ENCODE measurements at places on chromosomes 4 and X.

DNA sequence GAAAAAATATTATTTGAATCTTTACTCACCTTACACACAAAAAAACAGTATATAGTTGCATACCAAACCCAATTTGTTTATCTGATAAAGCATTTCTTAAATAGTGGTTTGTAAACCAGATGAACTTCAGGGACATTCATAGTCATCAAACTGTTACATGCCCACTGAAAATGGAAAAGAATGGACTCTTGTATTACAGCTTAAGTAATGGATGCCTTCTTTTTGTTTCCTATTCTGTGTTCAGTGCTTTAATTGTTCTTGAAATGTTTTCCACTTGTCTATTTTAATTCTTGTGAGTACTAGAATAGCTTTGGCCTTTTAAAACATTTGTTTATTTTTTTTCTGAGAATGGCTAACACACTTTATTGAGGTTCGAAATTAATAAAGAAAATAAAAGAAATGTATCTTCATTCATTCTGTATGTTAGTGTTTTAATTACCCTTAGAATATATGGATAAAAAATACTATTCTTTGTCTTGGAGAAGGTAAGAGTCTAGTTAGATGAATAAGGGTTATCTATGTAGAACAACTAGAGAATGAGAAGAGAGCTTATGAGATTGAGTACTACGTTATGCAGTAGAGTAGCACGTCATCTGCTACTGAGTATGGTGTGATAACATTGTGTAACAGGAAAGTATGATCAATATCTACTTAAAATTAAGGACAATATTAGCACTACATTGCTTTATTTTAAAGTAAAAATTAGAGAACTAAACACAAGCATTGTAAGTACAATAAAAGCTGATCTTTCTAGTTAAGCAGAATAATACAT lies 9.9 kb downstream of the CPEB2 start:
- H3K4me3 ChIP-seq, result no peak overlapping the region
- no peak for DNase-seq
- peaks cover 23% of the 10 kb centered on the region for H3K4me1 ChIP-seq
- no peak overlapping the region for H3K27ac ChIP-seq

- H3K27me3 ChIP-seq, result no peaks in the 10 kb centered on the region
- DNase-seq, result no peak
- H3K4me3 ChIP-seq, result peak overlapping the region; percentile 92
- H3K4me1 ChIP-seq, result no peaks in the 10 kb centered on the region
Observed at GRCh38 chrX:103405009-103405333, 28.6 kb downstream of the BEX3 start.

DNA sequence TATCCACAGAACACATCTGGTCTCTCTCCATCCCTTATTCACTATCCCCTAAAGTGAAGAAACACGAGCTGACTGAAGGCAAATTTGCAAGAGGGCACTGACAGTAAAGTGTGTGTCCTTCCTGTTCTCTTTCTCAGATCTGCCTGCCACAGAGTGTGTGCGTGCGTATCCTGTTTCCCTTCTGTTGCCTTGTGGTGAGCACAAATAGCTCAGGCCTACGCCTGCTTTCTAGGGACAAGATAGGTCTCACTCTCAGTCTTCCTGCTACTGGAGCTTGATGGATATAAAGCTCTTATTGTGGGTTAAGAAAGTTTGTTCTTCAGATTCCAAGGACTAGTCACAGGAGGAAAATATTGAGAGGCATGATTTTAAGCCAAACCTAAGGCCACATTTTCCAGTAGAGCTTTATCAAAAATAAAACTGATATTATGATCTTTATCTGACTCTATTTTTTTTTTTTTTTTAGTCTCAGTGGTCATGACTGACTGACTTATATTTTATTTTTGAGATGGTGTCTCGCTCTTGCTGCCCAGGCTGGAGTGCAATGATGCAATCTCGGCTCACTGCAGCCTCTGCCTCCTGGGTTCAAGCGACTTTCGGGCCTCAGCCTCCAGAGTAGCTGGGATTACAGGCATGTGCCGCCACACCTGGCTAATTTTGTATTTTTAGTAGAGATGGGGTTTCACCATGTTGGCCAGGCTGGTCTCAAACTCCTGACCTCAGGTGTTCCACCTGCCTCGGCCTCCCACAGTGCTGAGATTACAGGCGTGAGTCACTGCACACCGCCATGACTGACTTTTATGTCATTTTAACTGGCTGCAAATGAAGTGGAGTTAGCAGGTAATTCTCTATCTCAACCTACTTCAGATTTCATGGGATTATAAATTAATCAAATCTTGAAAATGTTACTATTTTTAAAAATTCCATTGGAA lies 140.3 kb upstream of the SH3RF1 start:
- H3K4me1 ChIP-seq, result peaks cover 12% of the 10 kb centered on the region
- H3K4me3 ChIP-seq, result no peak overlapping the region
- DNase-seq, result no peak
- peak overlapping the region; percentile 80 for H3K27ac ChIP-seq

GRCh38 chr4:182894681-182895275 lies 22.4 kb downstream of the DCTD start:
- H3K36me3 ChIP-seq, result peaks cover 4% of the 10 kb centered on the region
- H3K27me3 ChIP-seq, result peaks cover 2% of the 10 kb centered on the region
- H3K27ac ChIP-seq, result no peak overlapping the region
- no peak for DNase-seq
- no peak overlapping the region for H3K4me3 ChIP-seq
- H3K4me1 ChIP-seq, result peaks cover 23% of the 10 kb centered on the region

GRCh38 chrX:19568422-19568821 lies 53.1 kb upstream of the MAP3K15 start:
- H3K27me3 ChIP-seq, result no peaks in the 10 kb centered on the region
- no peak overlapping the region for H3K27ac ChIP-seq
- DNase-seq, result no peak
- no peak overlapping the region for H3K4me3 ChIP-seq

- no peaks in the 10 kb centered on the region for H3K4me1 ChIP-seq
- H3K36me3 ChIP-seq, result no peaks in the 10 kb centered on the region
- no peak for DNase-seq
- no peaks in the 10 kb centered on the region for H3K27me3 ChIP-seq
- H3K4me3 ChIP-seq, result no peak overlapping the region
- H3K27ac ChIP-seq, result no peak overlapping the region
Observed at GRCh38 chr4:158652920-158653319, 18.8 kb downstream of the C4orf46 start.

GRCh38 chr4:185263419-185263818 lies 54.0 kb downstream of the SNX25 start:
- H3K27ac ChIP-seq, result no peak overlapping the region
- no peak overlapping the region for H3K4me3 ChIP-seq
- peaks cover 15% of the 10 kb centered on the region for H3K4me1 ChIP-seq
- H3K36me3 ChIP-seq, result no peaks in the 10 kb centered on the region

DNA sequence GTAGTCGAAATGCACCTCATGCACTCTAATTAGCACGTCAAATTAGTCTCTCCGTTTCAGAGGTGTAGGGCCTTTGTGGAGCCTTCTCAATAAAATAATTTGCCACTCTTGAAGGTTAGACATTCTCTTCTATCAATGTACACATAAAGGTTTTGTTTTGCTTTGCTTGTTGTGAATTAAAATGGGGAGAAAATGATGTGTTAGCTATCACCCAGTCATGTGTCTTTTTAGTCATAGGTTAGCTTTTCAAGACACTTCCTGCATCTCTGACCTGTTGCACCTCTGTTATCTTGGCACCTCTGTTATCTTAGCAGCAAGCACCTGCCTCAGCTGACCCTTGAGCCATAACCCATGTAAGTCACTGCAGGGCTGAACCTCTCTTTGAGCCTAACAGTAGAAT lies 936 bp downstream of the TMEM144 start:
- H3K27ac ChIP-seq, result no peak overlapping the region
- H3K27me3 ChIP-seq, result no peaks in the 10 kb centered on the region
- H3K36me3 ChIP-seq, result no peaks in the 10 kb centered on the region
- H3K4me1 ChIP-seq, result no peaks in the 10 kb centered on the region

DNA sequence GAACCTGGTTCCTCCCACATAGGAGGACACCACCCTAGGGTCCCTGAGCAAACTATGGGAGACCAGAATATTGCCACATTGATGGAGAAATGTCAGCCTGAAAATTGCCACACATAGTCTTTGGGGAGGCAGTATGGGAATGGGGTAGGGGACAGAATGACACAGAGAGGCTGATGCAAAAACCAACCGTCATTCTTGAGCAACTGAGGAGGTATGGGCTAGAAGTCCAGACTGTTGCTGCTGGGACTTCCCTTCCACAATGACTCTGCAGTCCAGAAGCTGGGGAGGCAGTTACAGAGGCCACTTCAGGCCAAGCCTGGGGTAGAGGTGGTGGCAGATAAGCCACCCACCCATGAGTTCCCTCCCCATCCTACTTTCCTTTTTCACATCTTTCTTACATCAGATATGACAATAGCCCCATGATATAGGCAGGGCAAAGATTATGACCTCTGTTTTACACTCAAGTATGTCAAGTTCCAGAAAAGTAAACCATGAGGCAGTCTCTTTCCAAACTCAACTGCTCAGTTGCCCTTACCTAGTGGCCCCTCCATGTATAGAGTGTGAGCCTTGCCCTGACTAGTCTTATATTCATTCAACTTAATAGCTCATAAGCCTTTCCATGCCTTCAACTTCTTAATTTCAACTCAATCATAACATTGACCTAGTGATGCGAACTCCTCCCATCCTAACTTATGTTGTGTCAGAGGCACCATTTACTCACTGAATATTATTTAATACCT lies 41.7 kb downstream of the VSIG4 start:
- H3K27ac ChIP-seq, result no peak overlapping the region
- no peaks in the 10 kb centered on the region for H3K4me1 ChIP-seq
- no peaks in the 10 kb centered on the region for H3K27me3 ChIP-seq
- no peaks in the 10 kb centered on the region for H3K36me3 ChIP-seq

- no peaks in the 10 kb centered on the region for H3K36me3 ChIP-seq
- no peak for DNase-seq
Observed at GRCh38 chr4:40212674-40213527, 16.1 kb downstream of the RHOH start.

DNA sequence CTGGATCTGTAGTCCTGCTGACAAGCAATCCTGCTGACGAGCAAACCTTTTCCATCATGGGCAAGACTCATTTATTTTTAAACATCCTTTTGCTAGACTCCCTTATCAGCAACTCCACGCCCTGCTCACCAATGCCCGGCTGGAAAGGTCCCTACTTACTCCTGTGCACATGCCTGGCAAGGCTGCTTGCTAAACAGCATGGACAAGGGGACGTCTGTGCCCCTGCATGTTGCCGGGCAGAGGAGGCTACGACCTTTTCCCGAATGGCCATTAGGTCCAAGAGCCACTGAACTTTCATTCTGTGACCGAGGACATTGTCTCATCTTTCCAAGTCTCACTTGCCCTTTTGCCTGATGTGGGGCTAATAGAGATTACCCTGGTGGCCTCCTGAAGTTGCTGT lies 98.6 kb downstream of the MGST2 start:
- H3K4me3 ChIP-seq, result peak overlapping the region; percentile 58
- no peaks in the 10 kb centered on the region for H3K36me3 ChIP-seq
- peaks cover 5% of the 10 kb centered on the region for H3K27me3 ChIP-seq
- peaks cover 51% of the 10 kb centered on the region for H3K4me1 ChIP-seq
- H3K27ac ChIP-seq, result peak overlapping the region; percentile 89

- no peaks in the 10 kb centered on the region for H3K36me3 ChIP-seq
- H3K27ac ChIP-seq, result no peak overlapping the region
- no peak overlapping the region for H3K4me3 ChIP-seq
- H3K4me1 ChIP-seq, result peaks cover 22% of the 10 kb centered on the region
- no peak for DNase-seq
Observed at GRCh38 chrX:19807414-19807813, 80.0 kb downstream of the SH3KBP1 start.

DNA sequence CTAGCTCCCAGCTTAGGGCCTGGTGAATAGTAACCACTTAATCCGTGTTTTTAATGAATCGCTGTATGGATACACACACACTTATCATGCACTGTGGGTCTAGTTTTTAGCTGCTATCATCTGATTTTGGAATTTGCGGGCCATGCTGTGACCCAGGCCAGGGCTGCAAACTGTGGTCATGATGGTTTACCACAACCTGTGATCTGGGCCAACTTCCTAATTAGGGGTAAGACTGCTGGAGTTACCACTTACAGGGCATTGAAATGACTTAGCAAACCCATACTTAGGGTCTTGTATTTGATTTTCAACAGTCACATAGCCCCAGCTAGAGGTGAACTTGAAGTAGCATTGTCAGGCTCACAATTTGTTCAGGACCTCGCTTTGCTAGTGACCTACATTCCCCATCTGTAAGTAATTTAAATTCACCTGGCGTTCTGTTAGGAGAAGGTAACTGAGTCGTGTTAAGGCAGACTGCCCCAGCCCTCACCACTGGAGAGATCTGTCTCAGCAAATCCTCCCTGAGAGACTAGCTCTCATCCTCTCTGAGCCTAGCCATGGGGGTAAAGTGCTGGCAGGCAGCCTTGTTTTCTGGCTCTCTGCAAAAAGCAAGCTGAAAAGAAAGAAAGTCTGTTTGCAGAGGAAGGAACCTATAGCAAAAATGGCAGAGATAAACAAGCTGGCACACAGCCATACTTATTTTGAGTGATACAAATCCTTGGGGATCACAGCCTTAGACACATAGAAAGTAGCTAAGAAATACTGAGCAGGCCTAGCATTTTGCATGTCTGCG lies 33.8 kb upstream of the EGFL6 start:
- H3K4me1 ChIP-seq, result no peaks in the 10 kb centered on the region
- no peak overlapping the region for H3K4me3 ChIP-seq
- no peaks in the 10 kb centered on the region for H3K27me3 ChIP-seq
- H3K36me3 ChIP-seq, result no peaks in the 10 kb centered on the region
- no peak for DNase-seq

DNA sequence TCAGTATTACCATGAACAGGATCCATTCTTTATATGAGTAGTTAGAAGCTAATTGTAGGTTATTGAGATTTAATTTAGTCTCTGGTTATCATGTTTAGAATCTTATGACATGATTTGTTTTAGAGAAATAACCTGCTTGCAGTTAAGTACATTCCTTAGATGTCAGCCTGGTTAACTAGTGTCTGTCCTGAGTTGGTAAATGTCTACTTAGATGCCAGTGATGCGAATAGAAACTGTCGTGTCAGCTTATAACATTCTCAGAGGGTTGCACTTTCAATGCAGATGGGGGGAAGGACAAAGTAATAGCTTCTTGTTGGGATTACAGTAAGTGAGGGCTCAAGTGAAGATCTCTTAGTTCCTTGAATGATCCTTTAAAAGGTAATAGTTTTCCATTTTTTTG lies 227.8 kb upstream of the SPRY1 start:
- H3K27ac ChIP-seq, result no peak overlapping the region
- DNase-seq, result no peak
- no peak overlapping the region for H3K4me3 ChIP-seq
- peaks cover 8% of the 10 kb centered on the region for H3K36me3 ChIP-seq
- peaks cover 1% of the 10 kb centered on the region for H3K4me1 ChIP-seq
- no peaks in the 10 kb centered on the region for H3K27me3 ChIP-seq

- H3K36me3 ChIP-seq, result no peaks in the 10 kb centered on the region
- no peak overlapping the region for H3K27ac ChIP-seq
- peaks cover 5% of the 10 kb centered on the region for H3K4me1 ChIP-seq
- no peaks in the 10 kb centered on the region for H3K27me3 ChIP-seq
- no peak for DNase-seq
- H3K4me3 ChIP-seq, result no peak overlapping the region
Observed at GRCh38 chrX:152537373-152537772, 86.3 kb upstream of the GABRA3 start.

- H3K4me3 ChIP-seq, result no peak overlapping the region
- no peak overlapping the region for H3K27ac ChIP-seq
- H3K36me3 ChIP-seq, result no peaks in the 10 kb centered on the region
- no peaks in the 10 kb centered on the region for H3K27me3 ChIP-seq
- H3K4me1 ChIP-seq, result no peaks in the 10 kb centered on the region
Observed at GRCh38 chr4:165191814-165192499, 15.4 kb upstream of the KLHL2 start.
